ENCODE measurements at places on chromosomes 2 and 18.

GRCh38 chr18:8942021-8942908 is 160.2 kb upstream of the NDUFV2 start:
- DNase-seq, result no peak

- no peak for DNase-seq
Measured at GRCh38 chr2:166285215-166285614, 90.5 kb downstream of the SCN9A start.

- no peak for DNase-seq
Measured at GRCh38 chr2:238900511-238900910, 52.6 kb downstream of the TWIST2 start.

DNA sequence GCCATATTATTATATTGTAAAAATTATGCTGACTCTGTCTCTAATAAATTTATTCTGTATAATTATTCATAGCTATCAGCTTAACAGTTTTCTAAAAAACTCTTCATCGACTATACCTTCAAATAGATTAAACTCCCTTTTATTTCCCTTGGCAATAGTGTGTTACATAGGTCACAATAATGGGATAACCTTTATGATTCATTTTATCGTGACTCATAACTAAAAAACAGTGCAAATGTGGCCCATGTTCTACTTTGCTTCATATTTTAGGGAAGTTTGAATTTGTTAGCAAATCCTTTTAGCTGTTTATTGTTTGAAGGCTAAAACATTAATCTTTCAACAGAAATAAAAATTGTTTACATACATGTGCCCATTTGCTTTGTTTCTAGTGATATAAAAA is 783.2 kb upstream of the CDH2 start:
- DNase-seq, result no peak

DNA sequence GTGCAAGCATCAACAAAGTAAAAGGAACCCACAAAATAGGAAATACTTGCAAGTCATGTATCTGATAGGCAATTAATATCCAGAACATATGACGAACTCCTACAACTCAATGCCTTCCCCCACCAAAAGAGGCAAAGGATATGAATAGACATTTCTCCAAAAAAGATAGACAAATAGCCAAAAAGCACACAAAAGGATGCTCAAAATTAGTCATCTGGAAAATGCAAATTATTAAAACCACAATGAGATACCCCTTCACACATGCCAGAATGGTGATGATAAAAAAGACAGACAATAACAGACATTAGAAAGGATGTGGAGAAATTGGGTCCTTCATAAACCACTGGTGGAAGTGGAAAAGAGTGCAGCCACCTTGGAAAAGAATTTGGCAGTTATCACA is 76.4 kb downstream of the RIF1 start:
- no peak for DNase-seq

GRCh38 chr2:66111706-66112105 is 323.2 kb upstream of the MEIS1 start:
- DNase-seq, result no peak

GRCh38 chr2:177909962-177910361 is 162.6 kb downstream of the PDE11A start:
- no peak for DNase-seq

- DNase-seq, result no peak
Measured at GRCh38 chr2:98928242-98928641, 7.8 kb downstream of the CRACDL start.

DNA sequence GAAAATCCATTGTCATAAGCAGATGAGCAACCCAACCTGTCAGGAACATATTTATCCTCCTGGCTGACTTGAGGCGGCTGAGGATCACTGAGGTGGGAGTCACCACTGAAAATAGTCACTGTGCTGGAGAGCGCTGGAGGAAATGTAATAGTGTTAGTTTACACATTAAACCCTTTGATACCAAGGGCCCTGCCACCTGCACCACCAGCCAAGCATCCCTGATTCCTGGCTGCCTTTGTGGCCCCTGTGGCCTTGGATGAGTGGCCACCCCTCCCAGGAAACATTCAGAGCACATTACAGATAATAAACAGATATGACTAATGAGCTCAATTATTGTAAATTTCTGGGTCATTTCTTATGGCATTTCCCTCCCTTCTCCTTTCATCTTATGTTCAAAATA is 105.9 kb downstream of the LYPD1 start:
- no peak for DNase-seq

DNA sequence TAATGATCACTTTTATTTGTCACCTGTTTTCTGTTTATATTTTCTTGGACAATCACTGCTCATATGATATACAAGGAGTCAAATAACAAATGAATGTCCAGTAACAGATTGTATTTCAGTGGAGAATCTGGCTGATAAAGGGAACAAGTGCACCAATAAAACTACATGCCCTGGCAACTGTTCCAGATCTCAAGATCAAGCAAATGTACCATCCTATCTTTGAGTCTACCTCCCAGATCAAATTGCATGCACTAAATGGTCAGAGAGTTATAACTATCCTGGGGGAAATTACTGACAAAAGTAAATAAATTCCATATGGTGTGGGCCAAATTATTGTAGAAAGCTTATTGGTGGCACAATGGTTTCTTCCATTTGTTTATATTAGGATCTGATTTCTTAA is 452.8 kb downstream of the MBD2 start:
- no peak for DNase-seq

DNA sequence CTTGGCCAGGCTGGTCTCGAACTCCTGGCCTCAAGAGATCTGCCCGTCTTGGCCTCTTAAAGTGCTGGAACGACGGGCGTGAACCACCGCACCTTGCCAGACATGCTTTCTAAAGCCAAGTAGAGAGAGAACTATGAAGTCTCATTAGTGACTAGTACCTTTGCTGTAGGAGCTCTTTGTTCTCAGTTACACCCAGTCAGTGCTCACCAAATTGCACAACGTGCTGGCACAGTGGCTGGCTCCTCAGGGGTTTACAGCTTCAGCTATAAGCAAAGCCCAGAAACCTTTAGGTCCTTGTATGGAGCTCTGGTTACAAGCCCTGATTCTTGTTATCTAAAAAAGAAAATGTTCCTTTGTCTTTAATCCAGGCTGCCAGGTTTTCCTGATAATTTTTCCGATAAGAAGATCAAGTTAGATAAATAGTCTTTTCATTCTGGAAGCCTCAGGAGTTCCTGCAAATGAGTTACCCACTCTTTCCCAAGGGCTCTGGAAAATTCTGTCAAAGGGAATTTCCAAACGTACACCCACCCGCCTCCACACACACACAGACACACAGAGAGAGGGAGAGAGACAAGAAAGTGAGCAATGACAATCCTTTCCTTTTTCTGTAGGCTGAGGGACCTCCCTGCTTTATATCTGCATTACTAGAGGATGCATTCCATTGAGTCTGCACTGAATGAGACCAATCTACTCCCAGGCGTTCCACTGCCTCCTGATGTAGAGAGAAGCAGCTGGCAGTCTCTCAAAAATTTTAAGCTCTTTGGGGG is 100.2 kb upstream of the CSRNP3 start:
- DNase-seq, result no peak

DNA sequence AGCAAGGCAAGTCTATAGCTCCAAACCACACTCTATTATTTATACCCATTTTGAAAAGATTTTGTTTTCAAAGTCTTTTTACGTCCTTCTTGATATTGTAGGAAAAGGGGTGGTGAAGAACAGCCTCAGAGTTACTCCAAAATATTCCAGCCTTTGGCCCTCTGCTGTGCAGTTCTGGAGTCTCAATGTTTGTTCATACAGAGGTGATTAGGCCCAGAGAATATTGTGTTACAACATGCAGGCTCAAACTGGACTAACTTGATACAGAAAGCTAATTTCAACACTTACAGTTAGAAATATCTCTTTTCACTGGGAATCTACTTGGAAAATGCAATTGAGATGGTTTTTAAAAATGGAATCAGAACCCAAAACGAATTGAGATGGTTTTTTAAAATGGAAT is 40.4 kb upstream of the SLC25A52 start:
- DNase-seq, result no peak

- no peak for DNase-seq
Measured at GRCh38 chr18:21080576-21080975, 31.0 kb downstream of the ROCK1 start.

DNA sequence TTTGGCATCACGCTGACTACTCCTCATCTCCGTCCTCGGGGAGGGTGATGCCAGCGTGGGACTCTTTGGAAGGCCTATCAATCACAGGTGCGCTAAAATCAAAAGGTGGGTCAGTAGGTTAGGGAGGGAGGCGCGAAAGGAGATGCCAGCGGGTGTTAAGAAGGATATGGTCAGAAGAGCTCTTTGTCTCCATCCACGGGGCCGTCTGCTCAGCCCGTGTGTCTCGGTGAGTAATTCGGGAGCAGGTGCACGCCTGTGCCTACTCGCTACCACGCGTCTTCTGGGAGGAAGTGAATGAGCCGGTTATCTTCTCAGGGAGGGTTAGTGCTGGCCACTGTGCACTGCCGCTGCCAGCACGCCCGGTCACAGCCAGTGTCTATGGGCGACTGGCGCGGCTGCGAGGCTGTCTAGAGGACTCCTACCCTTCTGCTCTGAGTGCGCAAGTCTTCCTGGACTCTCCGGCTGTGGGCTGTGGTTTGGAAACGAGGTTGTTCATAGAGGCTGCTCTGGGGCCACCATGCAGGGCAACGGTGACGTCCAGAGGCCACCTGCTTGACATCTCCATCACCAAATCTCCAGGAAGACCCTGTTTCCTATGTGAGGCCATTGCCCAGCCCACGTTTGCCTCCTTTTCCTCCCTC is 153.4 kb downstream of the MBP start:
- DNase-seq, result no peak

GRCh38 chr2:60979231-60979630 is 38.3 kb upstream of the PEX13 start:
- no peak for DNase-seq

Measured in BE2C (cell line).